ENCODE measurements at places on chromosomes 1 and 21.
A peak's percentile ranks its signal among the peaks of the same experiment; 100 is the strongest.

DNA sequence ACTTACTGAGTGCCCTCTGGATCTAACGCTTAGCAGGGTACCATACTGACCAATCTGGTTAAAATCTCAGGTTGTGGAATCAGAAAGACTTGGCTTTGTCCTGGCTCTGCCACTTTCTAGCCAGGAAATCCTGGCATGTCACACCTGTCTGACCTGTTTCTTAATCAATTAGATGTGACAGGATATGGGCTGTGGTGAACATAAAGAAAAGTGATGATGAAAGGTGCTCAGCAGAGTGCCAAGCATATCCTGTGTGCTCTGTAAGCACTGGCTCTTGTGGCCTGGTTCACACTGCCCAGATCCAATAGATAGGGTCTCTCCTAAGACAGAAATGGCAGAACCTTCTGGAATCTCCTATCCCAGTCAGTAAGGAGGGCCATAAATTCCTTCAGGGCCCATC lies 53.9 kb downstream of the PHC2 start:
- DNase-seq, result no peak

DNA sequence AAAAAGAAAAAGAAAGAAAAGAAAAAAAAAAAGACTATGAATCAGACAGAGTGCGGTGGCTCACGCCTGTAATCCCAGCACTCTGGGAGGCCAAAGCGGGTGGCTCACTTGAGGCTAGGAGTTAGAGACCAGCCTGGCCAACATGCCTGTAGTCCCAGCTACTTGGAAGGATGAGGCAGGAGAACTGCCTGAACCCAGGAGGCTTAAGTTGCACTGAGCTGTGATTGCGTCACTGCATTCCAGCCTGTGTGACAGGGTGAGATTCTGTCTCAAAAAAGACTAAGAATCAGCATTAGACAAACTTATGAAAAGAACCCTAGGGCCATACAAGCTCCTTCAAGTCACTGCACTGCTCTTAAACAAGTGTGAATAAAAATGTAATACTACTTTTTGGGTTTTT lies 16.9 kb downstream of the PSMB4 start:
- no peak for DNase-seq

DNA sequence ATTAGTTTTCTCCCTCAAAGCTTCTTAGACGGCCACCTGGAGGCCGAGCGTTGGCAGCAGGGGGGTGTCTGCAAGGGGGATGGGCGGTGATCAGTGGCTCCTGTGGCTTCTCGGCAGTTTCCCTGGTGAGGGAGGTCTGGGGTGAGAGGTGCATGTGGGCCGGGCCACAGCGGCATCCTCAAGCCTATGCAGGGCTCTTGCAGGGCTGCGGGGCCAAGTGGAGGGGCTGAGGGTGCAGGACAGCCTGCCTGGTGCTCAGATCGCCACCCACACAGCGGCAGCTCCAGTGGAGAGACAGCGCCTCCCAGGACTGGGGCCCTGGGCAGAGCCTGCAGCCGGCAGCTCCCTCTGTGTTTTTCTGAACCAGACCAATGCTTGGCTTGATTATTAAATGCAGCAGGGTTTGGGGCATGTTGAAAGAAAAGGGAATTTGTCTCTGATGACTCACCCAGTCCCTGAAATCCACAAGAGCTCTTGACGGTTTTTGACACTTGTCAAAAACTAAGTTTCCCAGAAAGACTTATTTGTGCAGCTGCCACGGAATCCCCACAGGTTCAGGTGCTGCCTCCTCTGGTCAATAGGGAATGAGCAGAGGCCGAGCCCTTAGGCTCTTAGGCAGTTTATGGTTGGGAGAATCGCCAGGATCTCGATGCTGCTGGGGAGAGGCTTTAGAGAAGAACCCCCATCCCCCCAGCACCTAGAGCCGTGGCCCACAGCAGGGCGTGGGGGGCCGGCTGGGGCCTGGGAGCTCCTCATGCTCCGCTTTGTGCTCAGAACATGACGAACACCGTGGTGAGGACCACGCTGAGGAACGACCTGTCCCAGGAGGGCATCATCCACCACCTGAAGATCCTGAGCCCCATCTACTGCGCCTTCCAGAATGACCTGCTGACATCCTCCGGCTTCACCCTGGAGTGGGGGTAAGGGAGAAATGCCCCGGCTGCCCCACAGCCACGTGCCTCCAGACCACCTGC lies 54.7 kb downstream of the UMODL1 start:
- no peak for DNase-seq

- no peak for DNase-seq
Measured at GRCh38 chr1:97204468-97204867, 482.9 kb downstream of the PTBP2 start.

GRCh38 chr1:202411422-202411821 lies 62.9 kb downstream of the PPP1R12B start:
- DNase-seq, result no peak

DNA sequence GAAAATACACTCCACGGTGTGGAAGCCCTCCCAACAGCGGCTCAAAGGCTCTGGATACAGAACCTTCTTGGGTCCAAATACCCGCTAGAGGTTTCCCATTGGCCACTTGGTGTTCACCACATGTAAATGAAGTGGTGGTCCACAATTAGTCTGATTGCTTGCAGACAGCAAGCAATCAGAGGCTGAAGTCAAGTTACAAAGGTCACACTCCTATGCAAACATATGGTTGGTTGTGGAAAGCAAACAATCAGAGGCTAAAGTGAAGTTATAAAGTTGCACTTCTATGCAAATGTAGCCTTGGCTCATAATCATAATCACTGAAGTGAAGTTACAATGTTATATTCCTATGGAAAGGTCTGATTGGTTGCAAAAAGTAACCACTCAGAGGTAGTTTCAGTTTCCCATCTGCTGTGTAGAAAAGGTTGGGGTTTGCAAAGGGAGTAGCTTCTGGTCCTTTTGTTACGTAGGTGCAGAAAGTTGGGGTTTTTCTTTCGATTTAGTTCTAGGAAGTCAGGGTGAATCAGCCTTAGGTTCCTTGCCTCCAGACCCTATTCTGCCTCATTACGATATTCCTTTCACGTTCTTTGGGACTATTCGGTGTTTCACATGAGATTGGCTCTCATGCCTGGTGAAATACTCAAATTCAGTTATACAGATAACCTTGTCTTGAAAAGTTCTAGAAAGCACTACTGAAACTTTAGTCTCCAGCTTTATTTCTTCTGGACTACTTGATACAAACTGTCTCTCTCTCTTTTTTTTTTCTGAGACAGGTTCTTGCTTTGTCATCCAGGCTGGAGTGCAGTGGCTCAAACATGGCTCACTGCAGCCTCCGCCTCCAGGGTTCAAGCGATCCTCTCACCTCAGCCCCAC lies 36.7 kb upstream of the MTF2 start:
- no peak for DNase-seq

- DNase-seq, result peak; percentile 16
Measured at GRCh38 chr1:29849038-29849750, 612.9 kb downstream of the PTPRU start.

DNA sequence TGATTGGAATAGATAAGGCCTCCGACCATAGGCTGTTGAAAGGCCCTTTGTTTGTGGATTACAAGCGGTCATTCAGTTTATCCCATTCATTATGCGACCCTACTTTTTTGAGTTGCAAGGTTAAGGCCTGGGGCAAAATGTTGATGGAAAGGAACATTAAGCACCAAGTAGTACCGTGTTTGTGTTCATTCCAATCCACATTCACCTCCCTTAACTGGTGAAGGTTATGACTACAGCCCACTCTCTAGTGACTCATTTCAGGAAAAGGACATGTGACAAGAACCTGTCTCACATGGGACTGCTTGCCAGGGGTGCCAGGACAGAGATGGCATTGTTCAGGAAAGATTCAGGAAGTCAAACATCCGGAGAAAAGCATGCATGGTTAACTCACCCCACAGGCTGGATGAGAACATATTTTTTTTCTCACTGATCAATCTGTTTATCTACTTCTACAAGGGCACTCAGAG lies 81.6 kb downstream of the CD58 start:
- peak; percentile 45 for DNase-seq

GRCh38 chr21:40160911-40161310 lies 293.7 kb downstream of the PCP4 start:
- no peak for DNase-seq

- DNase-seq, result no peak
Measured at GRCh38 chr1:55050283-55050682, 10.9 kb downstream of the PCSK9 start.

DNA sequence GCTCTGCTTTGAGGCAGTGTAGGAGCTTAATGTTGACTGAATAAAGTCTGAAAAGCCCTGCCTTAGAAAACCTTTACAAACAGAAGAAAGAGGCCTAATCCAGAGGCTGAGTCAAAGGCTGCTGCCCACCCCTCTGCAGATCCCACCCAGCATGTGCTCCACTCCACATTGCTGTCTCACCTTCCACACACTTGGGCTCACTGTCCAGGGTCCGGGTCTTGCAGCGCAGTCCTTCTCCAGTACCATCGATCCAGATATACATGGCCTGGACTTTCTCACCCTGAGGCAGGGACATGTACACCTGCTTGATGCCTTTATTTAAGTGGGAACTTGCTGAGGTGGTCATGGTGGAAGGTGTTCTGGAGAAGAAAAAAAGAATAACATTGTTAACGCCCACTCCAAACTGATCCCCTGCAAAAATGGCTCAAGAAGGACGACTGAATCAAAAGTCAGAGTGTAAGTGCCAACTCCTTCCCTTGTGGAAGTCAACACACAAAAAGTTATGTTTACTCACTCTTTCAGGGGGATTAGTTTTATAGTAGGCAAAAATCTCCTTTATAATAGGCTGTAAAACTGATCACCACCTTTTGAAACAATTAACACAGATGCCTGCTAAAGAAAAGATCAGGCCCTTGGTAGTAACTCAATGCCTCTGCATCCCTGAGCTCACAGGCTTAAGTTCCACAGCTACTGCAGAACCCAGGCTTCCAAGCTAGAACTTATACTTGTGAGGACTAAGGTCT lies 3.0 kb downstream of the GLUL start:
- DNase-seq, result no peak

DNA sequence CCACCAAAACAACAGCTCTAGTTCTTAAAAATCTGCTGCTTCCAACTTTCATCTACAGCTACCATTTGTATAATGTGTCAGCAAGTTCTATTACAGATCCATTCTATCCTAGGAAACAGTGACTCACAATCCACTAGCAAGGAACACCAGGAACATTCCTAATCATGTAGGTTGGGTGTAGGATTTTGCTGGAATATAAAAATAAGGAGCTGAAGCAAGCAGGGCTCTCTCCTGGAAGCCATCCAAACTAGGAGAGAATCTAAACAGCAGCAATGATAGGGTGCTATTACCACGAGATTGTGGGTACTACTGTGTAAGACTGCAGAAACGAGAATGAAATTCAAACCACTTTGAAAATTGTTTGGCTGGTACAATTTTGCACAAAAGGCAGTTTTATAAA lies 135.0 kb downstream of the PTPN14 start:
- DNase-seq, result no peak

- DNase-seq, result peak; percentile 30
Measured at GRCh38 chr1:162070094-162070748, 730 bp downstream of the NOS1AP start.

DNA sequence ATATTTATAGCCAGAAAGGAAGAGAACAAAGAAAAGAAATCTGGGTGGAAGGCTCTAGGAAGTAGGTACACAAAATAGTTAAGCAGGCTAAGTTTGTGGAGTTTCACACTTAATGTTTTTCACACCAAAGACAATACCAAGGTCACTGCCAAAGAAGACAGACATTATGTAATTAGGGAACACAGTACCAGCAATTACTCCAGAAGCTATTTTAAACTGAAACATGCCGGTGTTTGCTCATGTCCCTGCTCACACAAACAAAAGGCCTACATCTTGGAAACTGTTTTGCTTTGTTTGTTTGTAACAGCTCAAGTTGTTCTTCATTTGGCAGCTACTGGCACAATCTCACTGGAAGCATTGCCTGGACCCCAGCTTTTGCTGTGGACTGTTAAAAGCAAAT lies 88.5 kb upstream of the DAB1 start:
- DNase-seq, result no peak

DNA sequence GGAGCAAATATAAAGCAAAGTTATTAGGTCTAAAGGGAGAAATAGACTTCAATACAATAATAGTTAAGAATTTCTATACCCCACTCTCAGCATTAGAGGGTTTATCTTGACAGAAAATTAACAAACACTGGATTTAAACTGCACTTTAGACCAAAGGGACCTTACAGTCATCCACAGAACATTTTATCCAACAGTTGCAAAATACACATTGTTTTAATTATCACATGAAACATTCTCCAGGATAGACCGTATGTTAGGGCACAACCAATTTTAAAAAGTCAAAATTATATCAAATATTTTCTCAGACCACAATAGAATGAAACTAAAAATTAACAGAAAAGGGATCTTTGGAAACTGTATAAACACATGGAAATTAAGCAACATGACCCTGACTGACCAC lies 384.5 kb upstream of the C1orf87 start:
- no peak for DNase-seq

DNA sequence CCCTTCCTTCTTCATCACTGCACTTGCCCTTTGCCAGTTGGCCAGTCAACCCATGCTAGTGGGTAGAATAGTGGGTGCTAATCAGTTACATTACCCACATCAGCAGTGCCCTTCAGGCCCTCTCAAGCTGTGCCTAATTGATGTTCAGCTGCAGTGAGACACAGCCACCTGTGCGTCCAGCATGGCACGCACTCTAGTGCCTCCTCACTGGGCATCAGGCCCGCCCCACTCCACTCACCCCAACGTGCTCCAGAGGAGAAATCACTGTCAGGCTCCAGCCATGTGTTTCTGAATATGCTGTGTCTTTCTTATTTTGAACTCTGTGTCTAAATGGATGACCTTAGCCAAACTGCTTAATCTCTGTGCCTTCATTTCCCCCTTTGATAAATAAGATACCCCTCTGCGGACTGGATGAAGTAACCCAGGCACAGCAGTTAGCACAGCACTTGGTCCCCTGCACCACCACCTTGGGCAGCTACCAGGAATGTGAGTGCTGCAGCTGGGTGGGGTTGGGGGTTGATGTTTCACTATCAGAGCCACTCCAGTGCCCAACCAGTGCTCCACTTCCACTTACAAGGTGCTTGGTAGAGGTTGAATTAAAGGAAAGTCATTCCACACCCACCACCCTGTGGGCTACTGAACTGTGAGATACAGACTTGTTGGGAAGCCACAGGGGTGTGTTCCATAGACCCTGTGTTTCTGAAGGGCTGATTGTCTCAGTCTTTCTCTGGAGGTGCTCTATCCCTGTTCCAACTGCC lies 8.9 kb upstream of the ADORA3 start:
- no peak for DNase-seq

GRCh38 chr1:64502083-64502482 lies 32.2 kb downstream of the CACHD1 start:
- DNase-seq, result no peak

GRCh38 chr1:154479764-154480421 lies 22.1 kb upstream of the TDRD10 start:
- DNase-seq, result peak; percentile 77

DNA sequence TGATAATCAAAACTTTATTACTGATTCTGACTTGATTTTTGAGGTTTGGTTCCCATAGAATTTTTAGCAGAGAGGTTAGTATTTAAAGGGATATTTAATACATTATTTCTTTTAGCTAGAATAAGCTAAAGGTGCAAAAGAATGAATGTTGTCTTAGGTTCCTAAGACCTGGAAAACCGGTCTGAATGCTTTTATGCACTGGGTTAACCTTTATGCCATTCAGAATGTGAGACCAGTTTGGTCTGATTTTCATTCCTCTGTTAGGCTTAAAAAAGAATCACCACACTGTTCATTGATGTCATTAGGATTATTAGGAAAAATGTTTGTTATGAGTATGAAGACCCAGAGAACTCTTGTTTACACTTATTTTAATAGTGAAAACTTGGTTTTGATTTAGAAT lies 30.1 kb downstream of the RAP1A start:
- DNase-seq, result no peak
